Activated CD4-positive, alpha-beta T cell treated with anti-CD3 and anti-CD28 coated beads, Interleukin-2, amount 50 U/mL, for 1 hour (primary cell): ENCODE measurements at places on chromosomes 7 and 10.

DNA sequence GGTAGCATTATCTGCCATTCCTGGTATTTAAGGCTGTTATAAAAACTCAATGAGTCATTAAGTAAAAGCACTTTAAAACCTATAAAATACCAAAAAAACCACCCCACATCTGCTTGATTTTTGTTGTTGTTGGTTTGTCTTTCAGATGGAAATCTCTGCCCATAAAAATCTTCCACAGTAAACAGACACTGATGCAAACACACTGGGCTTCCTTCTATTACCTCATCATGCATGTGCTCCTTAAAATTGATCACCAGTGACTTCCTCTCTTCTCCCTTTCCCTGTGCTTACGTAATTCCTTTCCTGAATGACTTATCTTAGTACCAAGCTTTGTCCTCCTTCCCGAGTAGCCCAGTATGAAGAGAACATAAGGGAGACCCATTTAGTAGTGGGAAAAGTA is 167.2 kb downstream of the EVX1 start:
- DNase-seq: no peak

DNA sequence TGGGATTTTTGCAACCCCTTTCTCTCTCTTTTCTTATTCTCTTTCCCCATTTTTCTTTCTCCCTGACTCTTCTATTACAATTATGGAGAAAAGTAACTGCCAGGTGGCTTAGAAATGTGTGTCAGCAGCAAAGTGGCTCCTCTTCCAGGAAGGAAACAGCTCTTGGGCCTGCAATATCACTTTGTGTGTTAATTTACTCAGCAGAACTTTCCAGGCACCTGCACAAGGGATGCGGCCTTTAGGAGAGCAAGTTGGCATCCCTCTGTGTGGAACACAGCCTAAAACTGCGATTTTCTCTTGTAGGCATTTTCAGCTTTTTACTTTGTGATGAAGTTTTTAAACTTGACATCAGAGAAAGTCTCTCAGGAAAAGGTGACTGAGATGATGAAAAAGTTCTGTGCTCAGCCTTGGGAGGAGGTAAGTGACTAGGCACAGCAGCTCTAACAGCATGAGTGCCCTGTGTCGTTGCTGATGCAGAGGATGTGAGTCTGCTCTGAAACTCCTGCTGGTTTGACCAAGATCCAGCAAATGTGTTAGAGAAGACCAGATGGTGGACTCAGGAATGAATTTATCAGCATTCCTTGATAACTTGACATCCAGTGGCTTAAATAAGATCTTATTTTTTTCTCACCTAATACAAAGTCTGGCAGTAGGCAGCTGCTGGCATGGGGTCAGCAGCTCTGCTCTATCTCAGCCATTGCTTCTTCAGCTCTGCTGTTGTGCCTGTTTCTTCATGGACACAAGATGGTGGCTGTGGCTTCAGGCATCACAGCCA is 47.4 kb upstream of the CC2D2B start:
- DNase-seq: no peak

GRCh38 chr7:117582219-117582704 is 102.4 kb downstream of the CFTR start:
- no peak for DNase-seq

DNA sequence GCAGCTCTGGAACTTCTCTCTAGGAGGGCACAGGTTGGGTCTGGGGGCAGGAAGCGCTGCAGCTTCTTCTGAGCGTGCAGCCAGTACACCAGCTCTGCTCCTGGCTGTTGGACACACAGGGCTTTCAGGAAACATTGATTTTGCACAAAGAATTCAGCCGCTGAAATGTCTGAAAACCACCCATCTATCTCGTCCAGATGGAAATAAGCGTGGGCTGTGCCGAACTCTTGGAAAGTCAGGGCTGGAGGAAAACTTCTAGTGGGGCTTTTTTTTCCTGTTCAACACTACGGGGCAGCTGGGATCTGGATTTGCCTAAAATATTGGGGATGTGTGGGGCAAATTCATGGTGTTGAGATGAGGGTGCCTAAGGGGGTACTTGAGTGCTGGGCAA is 31.2 kb downstream of the PALD1 start:
- DNase-seq: no peak

- DNase-seq: no peak
These were observed 42.5 kb downstream of the SYPL1 start for GRCh38 chr7:106069471-106070200.

GRCh38 chr7:127899411-127899810 is 131.8 kb downstream of the LRRC4 start:
- DNase-seq: no peak

DNA sequence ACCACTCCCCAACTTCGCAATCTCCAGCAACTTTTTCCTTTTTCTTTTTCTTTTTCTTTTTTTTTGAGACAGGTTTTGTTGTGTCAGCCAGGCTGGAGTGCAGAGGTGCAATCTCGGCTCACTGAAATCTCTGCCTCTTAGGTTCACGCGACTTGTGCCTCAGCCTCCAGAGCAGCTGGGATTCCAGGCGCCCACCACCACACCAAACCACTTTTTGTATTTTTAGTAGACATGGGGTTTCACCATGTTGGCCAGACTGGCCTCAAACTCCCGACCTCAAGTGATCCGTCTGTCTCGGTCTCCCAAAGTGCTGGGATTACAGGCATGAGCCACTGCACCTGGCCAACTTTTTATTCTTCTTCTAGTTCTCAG is 55.0 kb downstream of the KIAA1549 start:
- no peak for DNase-seq
